ENCODE measurements at places on chromosomes 2 and 18.

DNA sequence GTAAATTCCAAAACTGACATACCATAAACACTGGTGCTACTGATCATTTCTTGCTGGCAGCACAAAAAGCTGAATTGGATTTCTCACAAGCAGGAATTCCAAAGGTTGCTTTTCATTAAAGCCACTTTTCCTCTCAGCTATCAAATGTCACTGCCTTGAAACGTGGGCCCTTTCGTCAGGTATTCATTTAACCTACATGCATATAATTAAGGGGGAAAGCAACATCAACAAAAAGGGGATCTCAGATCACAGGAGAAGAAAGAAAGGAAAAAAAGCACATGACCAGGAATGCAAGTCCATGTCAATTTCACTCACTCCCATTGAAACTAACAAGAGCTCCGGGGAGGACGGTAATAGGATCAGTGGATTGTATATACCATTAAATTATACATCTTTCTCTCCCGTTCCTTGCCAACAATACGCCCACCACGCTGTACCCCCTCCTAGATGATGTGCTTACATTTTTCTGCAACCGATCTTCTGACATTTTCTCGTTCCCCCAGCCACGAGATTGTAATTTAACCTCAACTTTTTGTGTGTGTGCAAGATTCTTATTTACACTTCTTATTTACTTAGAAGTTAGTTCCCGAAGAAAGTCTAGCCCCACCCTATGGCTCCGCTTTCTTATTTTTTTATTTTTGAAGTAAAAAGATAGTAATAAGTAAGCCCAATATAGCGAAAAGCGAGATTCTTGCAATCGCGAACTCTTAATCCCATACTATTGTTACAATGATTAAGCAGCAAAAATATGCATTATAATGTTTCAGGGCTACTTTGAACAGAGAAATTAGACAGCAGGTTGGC is 725 bp downstream of the FIGN start:
- ATAC-seq = no peak

- ATAC-seq = no peak
These were observed 28.4 kb downstream of the MBD5 start for GRCh38 chr2:148049284-148049683.

GRCh38 chr2:215332872-215333595 is 21.2 kb downstream of the ATIC start:
- ATAC-seq = peak; percentile 77

DNA sequence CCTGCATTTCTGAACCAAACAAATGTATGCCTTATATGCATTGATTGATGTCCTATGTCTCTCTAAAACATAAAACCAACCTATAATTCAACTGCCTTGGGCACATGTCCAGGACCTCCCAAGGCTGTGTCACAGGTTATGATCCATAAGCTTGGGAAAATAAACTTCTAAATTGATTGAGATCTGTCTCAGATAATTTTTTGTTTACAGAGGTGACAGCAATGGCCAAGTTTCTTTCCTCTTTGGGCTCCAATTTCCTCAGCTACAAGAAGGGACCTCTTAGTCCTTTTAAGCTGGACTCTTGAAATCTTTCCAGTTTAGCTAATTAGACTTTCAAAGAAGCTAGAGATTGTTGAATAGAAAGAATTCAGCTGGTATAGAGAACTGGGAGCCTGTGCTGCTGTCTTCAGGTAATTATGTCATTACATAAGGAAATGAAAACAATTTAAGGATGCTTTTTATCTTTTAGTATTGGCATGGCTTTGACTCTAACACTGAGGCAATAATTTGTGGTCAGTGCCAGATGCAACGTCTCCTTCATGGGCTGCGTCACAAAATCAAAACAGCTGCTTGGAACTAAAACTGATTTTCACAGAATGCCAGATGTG is 412.1 kb upstream of the TRIB2 start:
- ATAC-seq = no peak

- no peak for ATAC-seq
These were observed 614.0 kb downstream of the SLC4A3 start for GRCh38 chr2:220241423-220241822.

DNA sequence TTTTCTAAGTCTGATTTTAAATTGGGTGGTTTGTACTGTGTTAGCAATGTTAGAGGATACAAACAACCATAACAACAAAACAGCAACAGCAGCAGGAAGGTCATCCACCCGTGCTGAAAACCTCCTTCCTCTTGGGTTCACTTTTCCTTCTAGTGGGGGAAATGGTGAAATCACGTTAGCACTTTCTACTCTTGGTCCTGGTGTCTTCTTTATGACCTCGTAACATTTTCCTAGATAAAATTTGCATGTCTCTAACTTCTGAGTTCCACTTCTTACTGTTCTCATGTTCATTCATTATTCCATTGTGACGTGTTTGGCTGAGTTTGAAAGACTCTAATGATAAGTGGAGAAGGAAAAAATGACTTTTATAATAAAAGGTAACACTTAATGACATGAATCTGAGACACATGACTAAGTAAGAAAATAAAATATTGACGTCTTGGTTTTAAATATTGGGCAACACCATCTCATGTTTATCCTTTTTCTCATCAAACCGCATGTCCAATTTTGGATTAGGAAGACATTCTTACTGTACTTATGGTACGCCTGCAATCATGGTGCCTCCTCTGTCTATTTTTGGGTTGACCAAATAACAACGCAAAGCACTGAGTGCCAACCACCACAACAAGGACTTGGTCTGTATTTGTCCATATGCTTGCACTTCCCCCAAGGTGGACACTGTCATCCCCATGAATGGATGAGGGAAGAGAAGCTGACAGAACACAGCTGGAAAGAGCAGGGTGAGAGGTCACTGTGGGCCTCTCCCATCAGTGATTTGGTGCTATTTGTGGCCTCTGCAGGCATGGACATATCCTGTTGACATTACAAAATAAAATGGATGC is 25.7 kb upstream of the IL1R1 start:
- ATAC-seq = peak; percentile 29

GRCh38 chr18:39302481-39302880 is 1736.9 kb upstream of the CELF4 start:
- no peak for ATAC-seq

DNA sequence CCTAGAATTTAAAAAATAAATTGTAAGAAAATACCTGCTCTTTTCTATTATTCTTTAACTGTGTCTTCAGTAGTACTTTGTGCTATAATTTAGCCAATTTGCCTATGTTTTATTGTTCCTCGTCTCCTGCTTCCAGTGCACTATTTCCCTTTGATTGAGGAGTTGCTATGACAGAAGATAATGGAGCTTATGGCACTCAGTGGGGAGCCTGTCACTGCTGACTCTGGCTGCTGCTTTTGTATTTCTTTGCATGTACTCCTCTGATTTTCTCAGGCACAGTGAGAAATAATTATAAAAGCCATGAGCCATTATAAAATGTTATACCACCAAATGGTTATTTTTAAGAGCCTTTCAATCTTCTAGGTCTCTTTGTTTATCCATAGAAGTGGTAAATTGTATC is 1310.8 kb upstream of the SLC39A10 start:
- no peak for ATAC-seq

GRCh38 chr18:37383036-37383785 is 182.4 kb downstream of the CELF4 start:
- ATAC-seq = no peak

- ATAC-seq = no peak
These were observed 226.2 kb downstream of the KCNS3 start for GRCh38 chr2:18104595-18105224.

DNA sequence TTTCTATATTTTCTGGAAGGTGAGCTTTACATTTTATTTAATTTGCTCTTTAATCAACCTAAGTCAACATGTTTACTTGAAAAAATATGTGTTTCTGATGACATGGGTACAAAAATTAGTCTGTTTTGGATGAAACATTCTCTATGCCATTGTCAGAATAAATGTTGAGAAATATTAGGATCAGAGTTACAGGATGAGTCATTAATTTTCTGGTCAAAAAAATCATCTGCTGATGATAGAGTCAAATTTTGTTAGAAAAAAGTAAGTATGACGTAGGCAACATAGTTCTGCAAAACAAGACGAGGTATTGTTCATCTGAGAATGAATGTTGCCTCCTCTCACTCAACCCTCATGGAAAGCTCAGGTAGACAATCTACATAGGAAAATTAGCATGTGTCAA is 107.6 kb upstream of the CAVIN2 start:
- no peak for ATAC-seq

GRCh38 chr2:66082581-66082980 is 352.3 kb upstream of the MEIS1 start:
- no peak for ATAC-seq

DNA sequence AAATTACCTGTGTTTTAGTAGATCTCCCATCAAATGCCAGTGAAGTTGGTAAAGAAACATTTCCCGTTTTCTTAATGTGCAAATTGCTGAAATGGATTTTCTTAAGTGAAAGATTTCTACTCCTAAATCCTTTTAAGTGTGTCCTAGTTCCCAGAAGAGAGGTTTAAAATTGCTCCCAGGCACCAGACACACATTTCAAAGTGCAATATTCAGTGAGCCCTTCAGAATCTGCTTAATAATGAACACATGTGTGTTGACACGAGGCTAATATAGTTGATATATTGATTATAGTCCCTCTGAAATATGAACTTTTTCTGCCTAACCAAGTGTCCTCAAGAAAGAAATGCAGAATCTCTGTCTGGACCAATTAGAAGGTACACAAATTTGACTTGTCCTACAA is 861.7 kb upstream of the CNTNAP5 start:
- no peak for ATAC-seq

GRCh38 chr2:237177052-237177451 is 91.4 kb downstream of the COPS8 start:
- no peak for ATAC-seq

- peak; percentile 48 for ATAC-seq
These were observed 964.7 kb upstream of the ZEB2 start for GRCh38 chr2:145484448-145485097.

DNA sequence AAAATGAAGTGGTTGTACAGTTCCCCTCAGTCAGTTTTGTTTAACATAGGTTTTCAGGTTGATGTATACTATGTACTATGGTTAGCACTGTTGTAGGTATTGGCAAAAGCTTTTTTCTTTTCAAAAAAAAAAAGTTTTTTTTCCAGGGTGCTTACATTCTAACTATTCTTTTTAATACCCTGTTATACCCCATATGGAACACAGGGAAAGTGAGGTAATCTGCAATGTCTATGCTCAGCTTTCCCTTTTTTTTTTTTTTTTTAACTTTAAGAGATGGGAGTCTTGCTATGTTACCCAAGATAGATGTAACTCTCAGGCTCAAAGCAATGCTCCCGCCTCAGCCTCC is 590 bp upstream of the CCDC138 start:
- ATAC-seq = no peak

DNA sequence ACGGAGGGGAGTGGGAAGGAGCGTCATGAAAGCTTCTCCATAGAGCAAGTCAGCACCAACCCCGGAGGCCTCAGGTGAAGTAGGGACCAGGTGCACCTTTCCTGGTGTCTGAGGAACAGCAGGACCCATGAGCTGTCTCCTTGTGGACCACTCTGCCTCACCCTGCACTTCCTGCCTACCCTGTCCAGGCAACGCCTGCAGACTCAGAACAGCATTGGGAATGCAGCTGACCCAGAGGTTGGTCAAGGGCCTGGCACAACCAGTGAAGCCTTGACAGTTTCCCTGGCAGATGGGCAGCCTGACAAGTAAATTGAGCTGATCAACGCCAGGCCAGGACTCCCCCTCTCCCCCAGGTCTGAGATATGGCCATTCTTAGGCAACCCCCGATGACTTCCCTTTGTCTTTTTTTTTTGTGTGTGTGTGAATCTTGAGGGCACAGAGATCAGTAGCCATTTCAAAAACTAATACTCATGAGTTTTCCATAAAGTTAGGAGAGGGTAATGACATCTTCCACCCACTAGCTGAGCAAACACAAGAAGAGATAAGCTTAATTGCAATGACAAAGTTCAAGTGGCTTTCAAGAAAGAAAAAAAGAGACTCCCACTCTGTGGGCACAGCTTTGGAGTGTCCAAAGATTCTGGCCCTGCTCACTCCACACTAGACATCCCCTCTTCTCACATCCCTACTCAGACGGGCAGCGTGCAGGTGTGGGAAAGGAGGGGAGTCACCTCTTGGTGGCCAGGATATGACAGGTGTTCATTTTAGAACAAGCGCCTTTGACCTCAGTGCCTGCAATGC is 3.5 kb upstream of the FABP1 start:
- no peak for ATAC-seq

- no peak for ATAC-seq
These were observed 79.6 kb downstream of the SKA1 start for GRCh38 chr18:50454387-50454988.

- ATAC-seq = no peak
These were observed 37.7 kb upstream of the SLC25A52 start for GRCh38 chr18:31798399-31798798.

DNA sequence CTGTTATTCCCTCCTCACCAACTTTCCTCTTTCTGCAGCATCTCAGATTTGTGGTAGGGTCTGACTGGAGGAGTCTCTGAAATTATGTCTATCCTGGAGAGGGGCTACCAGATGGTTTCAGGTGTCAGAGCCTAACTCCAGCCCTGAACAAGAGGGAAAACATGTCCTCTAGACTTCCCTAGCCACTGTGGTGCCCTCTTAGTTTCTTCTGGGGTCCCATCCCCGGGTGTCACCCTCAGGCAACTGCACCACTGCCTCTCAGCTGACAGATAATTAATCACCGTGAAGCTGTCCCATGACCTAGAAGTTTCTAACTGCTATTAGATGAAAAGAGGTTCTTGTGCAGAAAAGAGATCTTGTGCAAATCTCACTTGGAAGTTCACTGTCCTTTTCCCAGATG is 95.1 kb upstream of the CELF4 start:
- ATAC-seq = no peak

GRCh38 chr2:96580771-96581170 is 44.2 kb downstream of the ARID5A start:
- no peak for ATAC-seq

DNA sequence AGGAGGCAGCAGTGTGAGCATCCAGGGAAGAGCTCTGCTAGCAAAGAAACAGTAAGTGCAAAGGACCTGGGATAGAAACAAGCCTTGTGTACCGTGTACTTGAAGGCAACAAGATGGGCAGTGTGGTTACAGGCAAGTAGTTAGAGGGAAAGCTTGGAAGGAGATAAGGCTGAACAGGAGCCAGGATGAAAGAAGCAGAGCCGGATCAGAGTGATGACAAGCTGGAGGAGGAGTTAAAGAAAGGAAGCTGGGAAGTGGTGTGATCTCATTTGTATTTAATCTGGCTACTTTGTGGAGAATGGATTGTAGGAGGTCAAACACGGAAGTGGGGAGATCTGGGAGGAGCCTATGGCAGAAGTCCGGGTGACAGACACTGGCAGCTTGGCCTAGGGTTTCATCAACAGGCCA is 44.7 kb upstream of the VPS54 start:
- no peak for ATAC-seq

DNA sequence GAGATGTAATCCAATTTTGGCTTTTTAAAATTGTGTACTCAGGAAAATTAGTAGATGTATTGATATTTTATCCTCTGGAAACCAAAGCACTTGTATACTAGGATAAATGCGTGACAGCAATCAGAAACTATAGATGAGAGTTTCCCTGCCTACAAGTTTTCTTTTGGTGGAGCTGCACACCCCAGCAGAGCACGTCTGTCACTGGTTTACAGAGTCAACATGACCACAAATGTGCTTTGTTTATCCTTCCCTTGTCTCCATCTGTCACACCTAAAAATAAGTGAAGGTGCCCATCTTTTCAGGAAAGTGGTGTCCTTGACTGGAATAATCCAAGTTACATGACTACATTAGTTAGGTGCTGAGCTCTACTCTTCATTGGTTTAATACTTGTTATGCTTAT is 210.4 kb upstream of the DSEL start:
- ATAC-seq = no peak

- no peak for ATAC-seq
These were observed 101.0 kb upstream of the RIOK3 start for GRCh38 chr18:23352042-23352441.
